ENCODE measurements at places on chromosomes 16 and 17.

- DNase-seq, result no peak
These were observed 10.2 kb upstream of the TMEM238L start for GRCh38 chr17:10814075-10814474.

DNA sequence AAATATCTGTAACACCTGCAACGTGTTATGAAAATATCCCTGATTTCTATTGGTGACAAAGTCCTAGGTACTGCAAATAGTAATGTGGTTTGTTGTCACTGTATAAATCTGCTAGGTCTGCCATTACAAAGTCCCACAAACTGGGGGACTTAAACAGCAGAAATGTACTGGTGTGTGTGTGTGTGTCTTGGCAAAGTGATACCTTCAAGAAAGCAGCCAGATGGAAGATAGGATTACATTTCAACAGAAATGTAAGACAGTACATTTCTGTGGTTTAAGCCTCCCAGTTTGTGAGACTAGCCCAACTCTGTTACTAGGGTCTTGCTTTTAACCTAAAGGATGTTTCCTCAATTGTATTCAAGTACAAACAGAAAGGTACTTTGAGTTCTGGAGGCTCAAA is 531.7 kb downstream of the NPIPA7 start:
- no peak for DNase-seq

GRCh38 chr17:19590451-19590850 is 56.8 kb downstream of the SLC47A1 start:
- DNase-seq, result no peak

DNA sequence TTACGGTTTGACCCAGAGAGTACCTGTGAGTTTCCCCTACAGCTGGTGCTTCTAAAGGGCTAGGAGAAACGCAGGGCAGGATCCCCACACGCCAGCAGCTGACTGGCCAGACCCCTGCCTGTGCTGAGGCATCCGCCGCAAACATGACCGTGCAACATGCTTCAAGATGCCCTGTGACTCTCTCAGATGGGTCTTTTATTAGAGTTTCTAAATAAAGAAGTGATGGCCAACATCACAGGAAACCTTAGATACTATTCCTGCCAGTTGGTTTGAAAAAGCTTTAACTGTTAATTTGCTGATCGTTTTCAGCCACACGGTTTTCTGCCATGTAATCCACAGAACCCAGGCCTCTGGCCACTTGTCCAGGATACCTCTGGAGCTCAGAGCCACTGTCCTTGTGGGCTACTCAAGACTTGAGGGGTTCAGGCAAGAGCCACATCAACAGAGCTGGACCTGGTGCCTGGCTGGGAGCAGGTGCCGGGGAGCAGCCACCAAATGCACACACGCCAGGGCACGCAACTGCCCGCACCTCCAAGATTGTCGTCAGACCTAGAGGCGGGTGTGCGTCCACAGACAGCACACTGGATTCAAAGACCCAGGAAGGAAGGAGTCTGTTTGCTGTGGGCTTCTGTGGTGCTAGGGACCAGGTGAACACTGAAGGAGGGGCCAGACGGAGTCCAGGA is 118.4 kb downstream of the ZNF778 start:
- DNase-seq, result no peak

- no peak for DNase-seq
These were observed 67.8 kb downstream of the ADCY9 start for GRCh38 chr16:4048481-4048880.

- DNase-seq, result no peak
These were observed 103.1 kb downstream of the RPTOR start for GRCh38 chr17:80647746-80648145.

GRCh38 chr16:23807028-23807427 is 28.8 kb upstream of the PRKCB start:
- no peak for DNase-seq

GRCh38 chr16:27962197-27962596 is 101.3 kb downstream of the GSG1L start:
- no peak for DNase-seq

- no peak for DNase-seq
These were observed 59.2 kb downstream of the B9D1 start for GRCh38 chr17:19303367-19303776.

- DNase-seq, result no peak
These were observed 67.4 kb downstream of the CYB561 start for GRCh38 chr17:63378411-63379375.

GRCh38 chr16:31348579-31348978 is 6.4 kb upstream of the ITGAX start:
- DNase-seq, result no peak

DNA sequence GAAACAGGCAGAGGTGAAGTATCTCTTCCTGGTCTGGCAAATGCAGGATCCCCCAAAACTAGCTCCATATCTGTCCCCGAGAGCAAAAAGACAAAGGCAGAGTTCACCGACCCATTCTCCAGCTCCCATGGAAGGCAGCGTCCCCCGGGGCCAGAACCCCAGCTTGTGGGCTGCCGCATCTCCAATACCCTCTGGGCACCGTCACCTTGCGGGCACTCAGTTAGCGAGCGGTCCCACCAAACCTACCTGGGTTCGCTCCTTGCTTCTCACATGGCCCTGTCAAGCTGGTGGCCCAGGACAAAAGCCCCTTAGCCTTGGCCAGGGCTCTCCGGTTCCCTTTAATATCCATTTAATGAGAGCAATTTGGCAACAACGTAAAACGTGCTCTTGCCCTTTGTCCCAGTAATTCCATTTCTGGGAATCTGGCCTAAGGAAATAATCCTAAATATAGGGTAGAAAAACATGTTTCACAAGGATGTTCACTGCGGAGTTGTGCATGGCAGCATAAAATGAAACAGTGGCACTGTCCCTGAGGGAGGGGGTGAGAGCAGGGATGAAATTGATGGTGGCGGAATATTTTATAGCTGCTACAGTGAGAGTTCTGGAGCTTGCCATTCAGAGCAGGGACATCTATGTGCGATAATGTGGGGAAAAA is 157.1 kb downstream of the CMIP start:
- peak; percentile 46 for DNase-seq

DNA sequence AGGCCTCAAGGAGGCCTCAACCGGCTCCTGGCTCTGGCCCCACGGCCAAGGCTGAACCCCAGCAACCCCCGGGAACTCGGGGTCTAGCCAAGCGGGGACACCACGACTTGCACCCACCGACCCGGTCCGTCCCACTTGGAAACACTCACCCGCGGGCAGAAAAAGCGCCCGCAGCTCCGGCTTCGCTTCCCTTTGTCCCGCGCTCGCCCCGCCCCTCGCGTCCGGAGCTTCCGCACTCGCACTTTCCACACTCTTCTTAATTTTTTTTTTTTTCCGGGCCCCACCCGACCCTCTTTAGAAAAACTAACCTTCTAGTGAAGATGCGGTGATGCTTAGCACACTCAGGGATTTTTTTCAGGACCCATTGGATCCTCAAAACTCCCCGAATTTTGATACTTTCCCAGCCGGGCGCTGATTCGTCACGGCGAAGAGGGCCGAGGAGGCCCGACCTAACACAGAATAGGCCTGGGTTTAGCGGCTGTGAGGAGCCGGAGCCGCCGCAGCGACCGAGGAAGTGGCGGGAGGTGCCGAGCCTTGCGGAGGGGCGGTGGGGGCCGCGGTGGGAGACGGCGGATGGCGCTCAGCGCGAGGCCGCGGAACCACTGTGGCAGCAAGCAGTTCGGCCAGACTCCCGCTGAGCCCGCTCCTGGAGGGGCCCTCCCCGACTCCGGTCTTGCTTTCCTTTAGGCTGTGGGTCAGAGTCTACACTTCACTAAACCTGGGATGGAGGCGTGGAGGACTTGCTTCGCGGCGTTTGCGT is at the start of gene SMARCE1:
SMARCE1 (minus strand) TSS at position 195 of the 760 bp plus-strand sequence. CDS start 2,016 bp downstream, outside the sequence.
- peak; percentile 48 for DNase-seq

DNA sequence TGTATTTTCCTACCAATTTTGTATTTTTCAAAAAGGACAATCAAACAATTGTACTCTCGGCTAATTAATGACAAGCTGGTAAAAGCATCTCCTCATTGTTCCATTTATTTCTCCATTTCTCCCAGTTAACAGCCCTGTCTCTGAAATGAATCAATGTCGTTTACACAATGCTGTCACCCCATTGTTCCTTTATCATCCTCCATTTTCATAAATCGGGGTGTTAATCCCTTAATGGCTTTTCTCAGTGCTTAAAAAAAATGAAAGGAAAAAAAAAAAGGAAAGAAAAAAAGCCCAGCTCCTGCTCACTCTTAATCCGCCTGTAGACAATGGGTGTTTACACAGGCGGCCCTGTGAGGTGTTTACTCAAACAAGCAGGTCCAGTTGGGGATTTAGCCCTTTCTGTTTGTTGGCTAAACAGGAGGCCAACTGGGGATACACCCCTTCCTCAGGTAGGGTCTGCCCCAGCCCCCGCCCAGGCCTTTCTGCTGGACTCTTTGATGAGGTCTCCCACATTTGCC is 86.8 kb upstream of the SALL1 start:
- peak; percentile 18 for DNase-seq

- no peak for DNase-seq
These were observed 11.1 kb upstream of the NUDT7 start for GRCh38 chr16:77711179-77711578.

GRCh38 chr17:57902800-57903759 is 52.1 kb downstream of the CUEDC1 start:
- DNase-seq, result peak; percentile 20

- no peak for DNase-seq
These were observed 16.6 kb downstream of the DPEP1 start for GRCh38 chr16:89629827-89630610.

- DNase-seq, result no peak
These were observed 1726.8 kb downstream of the TP53TG3F start for GRCh38 chr16:35186045-35186759.

- DNase-seq, result no peak
These were observed 120.7 kb downstream of the TRIM37 start for GRCh38 chr17:58985971-58986370.

- DNase-seq, result no peak
These were observed 923 bp downstream of the GDPD3 start for GRCh38 chr16:30112197-30113030.

- no peak for DNase-seq
These were observed 3.0 kb upstream of the AIPL1 start for GRCh38 chr17:6437956-6438355.

DNA sequence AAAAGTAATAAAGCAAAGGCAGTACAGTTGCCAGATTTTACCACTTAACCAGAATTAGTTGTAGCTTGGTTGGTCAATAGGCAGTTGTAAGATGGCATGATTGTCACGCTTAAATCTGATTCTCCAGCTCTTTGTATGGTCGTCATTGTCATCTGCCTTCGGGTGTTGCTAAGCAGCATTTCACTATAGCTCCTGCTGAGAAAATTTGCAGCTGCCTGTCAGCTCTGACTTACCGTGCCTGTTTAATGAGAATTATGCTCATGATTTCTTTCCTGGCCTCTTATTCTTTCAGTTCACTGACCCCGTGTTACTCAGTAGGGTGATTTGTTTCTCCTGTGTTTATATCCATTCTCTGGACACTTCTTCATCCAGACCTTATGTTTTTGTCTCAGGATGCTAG is 66.7 kb downstream of the TANGO6 start:
- DNase-seq, result peak; percentile 23

DNA sequence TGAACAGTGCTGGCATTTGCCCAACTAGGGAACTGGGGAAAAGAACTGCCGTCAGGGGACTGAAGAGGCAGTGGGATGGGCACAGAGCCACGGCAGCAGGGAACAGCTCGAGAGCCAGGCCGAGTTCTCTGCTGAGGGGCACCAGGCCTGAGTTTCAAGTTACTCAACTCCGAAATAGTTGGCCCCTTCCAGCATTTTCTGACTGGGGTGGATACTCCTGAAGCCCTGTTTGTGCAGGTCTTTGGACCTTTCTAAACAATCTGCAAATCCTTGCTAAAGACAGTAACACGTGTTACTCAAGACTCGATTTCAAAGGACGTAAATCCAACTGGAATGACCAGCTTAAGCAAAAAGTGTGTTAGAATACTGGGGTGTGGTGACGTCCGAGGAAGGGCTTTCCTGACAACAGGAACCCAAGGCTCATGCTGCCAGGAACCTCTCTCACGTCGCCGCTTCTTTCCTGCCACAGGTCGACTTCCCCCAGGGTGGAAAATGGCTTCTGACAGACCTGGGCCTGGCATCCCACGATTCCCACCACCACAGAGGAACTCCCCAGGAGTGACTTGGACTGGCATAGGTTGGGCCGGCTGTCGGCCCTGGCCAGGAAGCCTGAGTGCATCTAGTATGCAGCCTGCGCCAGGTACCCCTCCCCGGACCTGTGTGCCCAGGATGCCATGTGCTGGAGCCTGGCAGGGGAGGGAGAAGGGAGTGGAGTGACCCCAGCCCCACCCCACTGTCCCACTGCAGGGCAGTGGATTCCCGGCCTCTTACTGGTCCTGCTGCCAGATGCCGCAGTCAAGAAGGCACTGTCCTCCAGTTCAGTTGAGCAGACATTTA is 71.9 kb downstream of the N4BP1 start:
- no peak for DNase-seq

GRCh38 chr17:33640629-33641028 is 347.5 kb upstream of the ASIC2 start:
- DNase-seq, result no peak

- no peak for DNase-seq
These were observed 215.1 kb downstream of the CCDC182 start for GRCh38 chr17:57530026-57530425.

- no peak for DNase-seq
These were observed 57.8 kb upstream of the CIBAR2 start for GRCh38 chr16:85170066-85170491.

DNA sequence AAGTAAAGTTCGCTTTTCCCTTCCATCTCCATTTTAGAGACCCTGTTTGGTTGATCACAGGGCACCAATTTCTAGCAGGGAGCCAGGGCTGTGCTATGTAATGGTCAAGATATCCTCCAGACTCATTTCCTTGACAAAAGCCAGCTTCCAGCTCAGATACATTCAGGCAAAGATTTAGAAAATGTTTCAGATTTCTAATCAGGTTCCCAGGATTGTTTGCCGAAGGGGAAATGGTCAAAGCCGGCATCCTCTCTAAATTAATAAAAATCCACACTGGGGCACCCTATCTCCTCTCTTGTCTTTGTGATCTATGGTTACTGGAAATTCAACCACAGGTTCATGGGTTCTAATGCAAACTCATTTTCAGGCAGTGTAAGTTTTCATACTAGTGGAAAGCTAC is 686.8 kb upstream of the KIF2B start:
- no peak for DNase-seq

DNA sequence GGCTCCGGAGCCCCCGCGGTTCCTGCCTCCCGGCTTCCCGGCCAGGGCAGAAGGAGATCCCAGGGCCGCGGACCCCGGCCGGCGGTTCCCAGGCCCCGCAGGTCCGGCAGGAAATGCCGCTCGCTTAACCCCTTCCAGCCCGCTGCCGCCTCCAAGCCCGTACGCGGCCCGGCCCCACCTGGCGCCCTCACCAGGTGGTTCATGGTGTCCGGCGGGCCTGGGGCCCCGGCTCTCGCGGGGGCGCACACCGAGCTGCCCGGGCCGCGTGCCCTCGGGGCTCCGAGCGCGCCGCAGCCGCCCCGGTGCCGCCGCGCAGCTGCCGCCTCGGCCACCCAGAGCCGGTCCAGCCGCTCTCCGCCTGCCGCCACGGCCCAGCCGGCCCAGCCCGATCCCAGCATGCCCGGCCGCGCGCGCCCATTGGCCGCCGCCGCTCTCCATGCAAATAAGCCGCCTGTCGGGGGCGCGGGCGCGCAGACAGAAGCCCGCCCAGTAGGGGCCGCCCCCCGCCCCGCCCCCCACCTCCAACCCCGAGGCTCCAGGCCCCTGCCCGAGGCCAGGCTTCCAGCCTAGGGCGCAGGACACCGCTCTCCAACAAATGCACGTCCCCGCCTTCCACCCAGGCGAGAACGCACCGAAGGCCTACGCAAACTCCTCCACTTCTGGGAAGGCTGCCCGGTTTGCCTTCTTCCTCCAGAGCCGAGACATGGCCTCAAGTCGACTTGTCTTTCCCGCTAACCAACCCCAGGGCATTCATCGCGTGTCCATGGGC is at the start of gene BCAR1:
BCAR1 (minus strand) TSS at position 345 of the 769 bp plus-strand sequence; CDS start at position 203, 142 bp downstream.
- DNase-seq, result peak; percentile 56

Data from NCI-H1105 (cell line).